Smooth muscle cell of bladder (primary cell): ENCODE measurements at places on chromosomes 5 and 9. TPM values are rescaled to one million over a fixed set of nuclear protein-coding genes. Genes with fewer than 3 reads are reported as not detected.

KIF4B gene
- total RNA-seq: under 0.01 TPM in 1 of 2 replicates, not detected in the other

TMC1 gene
- 0.18 and 0.43 TPM in 2 replicates for total RNA-seq

PCDHB4 gene
- 0.09 and 0.14 TPM in 2 replicates for total RNA-seq

CMYA5 gene
- total RNA-seq: 1.3 and 3.0 TPM in 2 replicates

PCDH12 gene
- 0.14 and 0.37 TPM in 2 replicates for total RNA-seq

ZNG1A gene
- total RNA-seq: 23.3 and 29.9 TPM in 2 replicates

MORN5 gene
- total RNA-seq: not detected in 2 replicates

CBY3 gene
- total RNA-seq: not detected in 2 replicates

PAEP gene
- total RNA-seq: not detected in 2 replicates

ASS1 gene
- 329 and 331 TPM in 2 replicates for total RNA-seq

LCN12 gene
- 0.28 TPM in 1 of 2 replicates, not detected in the other for total RNA-seq

POLR1E gene
- 23.2 and 29.9 TPM in 2 replicates for total RNA-seq

TAF11L5 gene
- not detected in 2 replicates for total RNA-seq

GTF3C5 gene
- 30.3 and 32.6 TPM in 2 replicates for total RNA-seq

SLC4A9 gene
- total RNA-seq: not detected in 2 replicates

ARSI gene
- total RNA-seq: 22.2 and 26.8 TPM in 2 replicates

NKD2 gene
- total RNA-seq: 12.0 and 25.7 TPM in 2 replicates

F2RL1 gene
- total RNA-seq: 16.5 and 20.9 TPM in 2 replicates

CCNJL gene
- 0.14 and 0.18 TPM in 2 replicates for total RNA-seq

LVRN gene
- 0.18 and 0.28 TPM in 2 replicates for total RNA-seq

TRIM23 gene
- 30.7 and 37.3 TPM in 2 replicates for total RNA-seq

AGXT2 gene
- not detected in 2 replicates for total RNA-seq

ARHGEF37 gene
- total RNA-seq: 0.57 and 2.4 TPM in 2 replicates

RFX3 gene
- 1.8 and 3.1 TPM in 2 replicates for total RNA-seq

CFAP90 gene
- total RNA-seq: 0.18 TPM in 1 of 2 replicates, not detected in the other

GOLM1 gene
- total RNA-seq: 56.9 and 81.4 TPM in 2 replicates

PCDHB12 gene
- 0.09 and 0.43 TPM in 2 replicates for total RNA-seq

NUDT12 gene
- total RNA-seq: 9.2 and 10.2 TPM in 2 replicates

ZBED3 gene
- total RNA-seq: 0.28 and 0.57 TPM in 2 replicates

SLC2A8 gene
- 7.4 and 8.4 TPM in 2 replicates for total RNA-seq

CCDC180 gene
- total RNA-seq: 1.7 TPM in 2 replicates

BTNL8 gene
- not detected in 2 replicates for total RNA-seq

FBLL1 gene
- total RNA-seq: 0.28 and 0.74 TPM in 2 replicates

SAXO1 gene
- under 0.01 and 0.09 TPM in 2 replicates for total RNA-seq

LHFPL2 gene
- total RNA-seq: 71.0 and 104 TPM in 2 replicates

KIF20A gene
- total RNA-seq: 8.8 and 9.1 TPM in 2 replicates

PKD2L2 gene
- total RNA-seq: 0.18 TPM in 1 of 2 replicates, not detected in the other

SMIM33 gene
- total RNA-seq: not detected in 2 replicates

LCN10 gene
- not detected in 2 replicates for total RNA-seq

FOXD4L3 gene
- not detected in 2 replicates for total RNA-seq

SMIM15 gene
- 43.4 and 63.7 TPM in 2 replicates for total RNA-seq

ZDHHC11 gene
- 1.00 and 1.7 TPM in 2 replicates for total RNA-seq

DNAJC25 gene
- total RNA-seq: 8.5 and 10.5 TPM in 2 replicates

NUTM2F gene
- total RNA-seq: not detected in 2 replicates

PLPP6 gene
- total RNA-seq: 5.5 and 7.0 TPM in 2 replicates

INSL4 gene
- not detected in 2 replicates for total RNA-seq

GPR151 gene
- total RNA-seq: not detected in 2 replicates

FAM81B gene
- not detected in 2 replicates for total RNA-seq

RABGAP1 gene
- total RNA-seq: 35.0 and 35.6 TPM in 2 replicates

TSLP gene
- 3.4 and 3.8 TPM in 2 replicates for total RNA-seq

TSSK1B gene
- total RNA-seq: 0.09 and 0.14 TPM in 2 replicates

TMEM252 gene
- total RNA-seq: not detected in 2 replicates

OGN gene
- total RNA-seq: 0.57 and 0.65 TPM in 2 replicates

FAM120A gene
- total RNA-seq: 83.1 and 95.7 TPM in 2 replicates

PCDHGA6 gene
- 3.0 and 3.2 TPM in 2 replicates for total RNA-seq

LECT2 gene
- total RNA-seq: not detected in 2 replicates

GPX8 gene
- 105 and 131 TPM in 2 replicates for total RNA-seq
